ENCODE measurements at places on chromosomes 16 and 17. TPM values are rescaled to one million over a fixed set of nuclear protein-coding genes. Genes with fewer than 3 reads are reported as not detected.

The DLG4 gene
- 74.7 TPM for total RNA-seq

The CAMTA2 gene
- total RNA-seq, result 24.8 TPM

The ACAP1 gene
- total RNA-seq, result 1.1 TPM

GRCh38 chr16:81403601-81404391 lies 40.8 kb upstream of the CMIP start:
- H3K4me1 ChIP-seq, result no peaks in the 10 kb centered on the region
- peak overlapping the region; percentile 40 for H3K4me3 ChIP-seq
- H3K27ac ChIP-seq, result no peak overlapping the region
- H3K27me3 ChIP-seq, result no peaks in the 10 kb centered on the region

DNA sequence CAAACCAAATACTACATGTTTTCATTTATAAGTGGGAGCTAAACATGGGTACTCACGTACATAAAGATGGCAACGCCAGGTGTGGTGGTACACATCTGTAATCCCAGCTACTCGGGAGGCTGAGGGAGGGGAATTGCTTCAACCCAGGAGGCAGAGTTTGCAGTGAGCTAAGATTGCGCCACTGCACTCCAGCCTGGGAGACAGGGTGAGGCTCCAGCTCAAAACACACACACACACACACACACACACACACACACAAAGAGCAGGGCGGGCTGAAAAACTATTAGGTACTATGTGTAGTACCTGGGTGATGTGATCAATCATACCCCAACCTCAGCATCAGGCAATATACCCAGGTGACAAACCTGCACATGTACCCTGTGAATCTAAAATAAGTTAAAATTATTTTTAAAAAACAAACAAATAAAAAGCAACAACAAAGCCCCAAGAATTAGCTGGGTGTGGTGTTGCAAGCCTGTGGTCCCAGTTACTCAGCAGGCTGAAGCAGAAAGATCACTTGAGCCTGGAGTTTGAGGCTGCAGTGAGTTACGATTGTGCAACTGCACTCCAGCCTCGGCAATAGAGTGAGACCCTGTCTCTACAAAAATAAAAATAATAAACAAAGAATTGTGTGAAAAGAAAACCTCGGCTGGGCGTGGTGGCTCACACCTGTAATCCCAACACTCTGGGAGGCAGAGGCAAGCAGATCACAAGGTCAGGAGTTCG lies 11.9 kb upstream of the FAAP100 start:
- no peaks in the 10 kb centered on the region for H3K27me3 ChIP-seq
- H3K36me3 ChIP-seq, result peaks cover 77% of the 10 kb centered on the region
- DNase-seq, result no peak
- peaks cover 59% of the 10 kb centered on the region for H3K4me1 ChIP-seq
- H3K4me3 ChIP-seq, result no peak overlapping the region

DNA sequence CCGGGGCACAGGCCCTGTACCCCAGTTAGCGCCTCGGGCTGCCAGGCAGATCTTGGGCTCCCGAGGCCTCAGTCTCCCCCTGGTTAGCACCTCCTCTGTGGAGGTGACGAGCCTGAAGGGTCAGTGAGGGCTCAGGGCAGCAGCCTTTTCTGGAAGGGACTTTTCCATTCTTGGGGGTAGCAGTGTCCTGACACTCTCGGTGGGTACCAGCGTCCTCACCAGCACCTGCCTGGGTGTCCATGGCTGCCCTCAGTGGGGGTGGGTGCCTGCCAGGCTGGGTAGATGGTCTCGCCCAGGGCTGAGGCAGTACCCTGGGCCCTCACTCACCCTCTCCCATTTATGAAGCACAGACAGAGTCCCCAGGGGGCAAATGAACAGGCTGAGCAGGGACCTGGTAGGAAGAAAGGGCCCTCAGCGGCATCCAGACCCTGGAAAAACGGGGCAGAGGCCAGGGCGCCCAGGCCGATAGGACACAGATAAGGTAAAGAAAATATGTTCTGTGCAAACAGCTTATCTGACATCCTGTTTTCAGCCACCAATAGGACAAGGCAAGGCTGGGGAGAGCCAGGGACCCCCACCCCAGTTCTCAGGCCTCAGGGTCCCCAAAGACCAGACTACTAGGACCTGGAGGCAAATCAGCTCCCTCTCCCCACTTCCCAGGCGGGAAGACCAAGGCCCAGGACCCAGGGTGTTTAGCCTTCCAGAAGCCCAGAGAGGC lies 50.9 kb downstream of the ZFPM1 start:
- DNase-seq, result no peak
- peaks cover 6% of the 10 kb centered on the region for H3K4me1 ChIP-seq
- no peak overlapping the region for H3K4me3 ChIP-seq
- no peaks in the 10 kb centered on the region for H3K36me3 ChIP-seq
- no peak overlapping the region for H3K27ac ChIP-seq

DNA sequence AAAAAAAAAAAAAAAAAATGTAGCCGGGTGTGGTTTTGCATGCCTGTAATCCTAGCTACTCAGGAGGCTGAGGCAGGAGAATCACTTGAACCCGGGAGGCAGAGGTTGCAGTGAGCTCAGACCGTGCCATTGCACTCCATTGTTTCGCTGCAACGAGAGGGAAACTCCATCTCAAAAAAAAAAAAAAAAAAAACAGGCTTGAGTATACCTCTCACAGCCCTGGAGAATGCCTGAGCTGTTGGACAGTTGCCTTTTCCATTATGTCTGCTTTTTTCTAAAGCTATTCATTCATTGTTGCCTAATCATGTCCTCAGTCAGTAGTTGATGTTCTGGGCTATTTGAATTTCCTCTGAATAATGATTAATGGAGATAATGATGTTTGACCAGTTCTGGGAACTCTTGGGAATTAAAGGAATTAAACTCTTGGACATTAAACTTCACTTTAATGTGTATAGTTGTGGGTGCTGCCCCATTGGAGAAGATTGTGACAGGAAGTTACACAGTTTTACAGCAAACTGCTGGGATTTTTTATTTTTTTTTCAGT lies 11.8 kb downstream of the HMOX2 start:
- no peak for DNase-seq
- H3K4me1 ChIP-seq, result no peaks in the 10 kb centered on the region
- no peak overlapping the region for H3K4me3 ChIP-seq
- H3K27me3 ChIP-seq, result no peaks in the 10 kb centered on the region

DNA sequence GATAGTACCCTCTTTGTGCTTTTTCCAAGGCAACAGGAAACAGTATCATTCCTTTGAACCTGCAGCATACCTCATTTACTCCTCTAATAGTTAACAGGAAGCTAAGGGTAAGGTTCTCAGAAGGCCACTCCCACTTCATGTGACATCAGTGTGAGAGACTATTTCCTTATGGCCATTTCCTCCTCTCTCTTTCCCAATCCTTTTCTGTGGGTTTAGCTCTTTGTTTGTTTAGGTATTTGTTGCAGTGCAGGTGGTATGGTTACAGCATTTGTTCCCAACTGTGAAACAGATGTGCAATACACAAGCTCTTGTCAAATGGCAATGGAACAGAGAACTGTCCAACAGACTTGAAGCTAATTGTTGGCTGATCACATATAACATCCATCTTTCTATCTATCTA lies 14.7 kb downstream of the TMC5 start:
- no peaks in the 10 kb centered on the region for H3K4me1 ChIP-seq
- H3K4me3 ChIP-seq, result no peak overlapping the region
- H3K36me3 ChIP-seq, result no peaks in the 10 kb centered on the region
- DNase-seq, result no peak
- H3K27ac ChIP-seq, result no peak overlapping the region

DNA sequence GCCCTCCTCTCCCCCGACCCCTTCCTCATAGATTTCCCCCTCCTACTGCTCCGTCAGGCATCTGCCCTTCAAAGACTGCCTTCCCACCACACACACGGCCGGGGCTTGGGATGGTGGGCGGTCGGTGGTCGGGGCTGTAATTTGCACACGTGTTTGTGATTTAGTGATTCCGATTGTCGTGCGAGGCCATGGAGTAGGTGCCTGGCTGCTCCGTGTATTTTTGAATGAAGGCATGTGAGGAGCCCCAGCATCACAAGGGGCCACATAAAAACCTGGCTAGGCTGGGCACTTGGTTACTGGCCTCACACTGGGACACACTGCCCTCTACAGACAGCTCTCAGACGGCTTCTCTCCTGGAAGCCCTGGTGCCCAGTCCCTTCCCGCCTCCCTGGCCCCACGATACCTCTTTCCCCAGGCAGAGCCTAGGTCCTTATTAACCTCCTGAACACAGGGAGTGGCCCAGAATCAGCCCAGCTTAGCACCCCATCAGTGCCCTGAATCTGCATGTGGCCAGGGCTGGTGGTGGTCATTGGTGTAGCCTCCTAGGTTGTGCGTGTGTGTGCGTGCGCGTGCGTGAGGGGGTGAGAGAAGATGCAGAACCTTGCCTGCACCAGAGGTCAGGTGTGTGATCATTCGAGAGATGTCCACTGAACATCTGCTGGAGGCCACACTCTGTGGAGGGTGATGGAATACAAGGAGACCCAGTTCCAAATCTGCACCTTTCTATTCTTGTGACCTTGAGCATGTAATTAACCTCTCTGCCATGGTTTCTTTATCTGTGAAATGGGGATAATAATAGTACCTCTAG lies 1.3 kb upstream of the SOCS1 start:
- peak overlapping the region; percentile 72 for H3K27ac ChIP-seq
- H3K4me3 ChIP-seq, result peak overlapping the region; percentile 73
- H3K27me3 ChIP-seq, result peaks cover 16% of the 10 kb centered on the region
- H3K36me3 ChIP-seq, result no peaks in the 10 kb centered on the region

DNA sequence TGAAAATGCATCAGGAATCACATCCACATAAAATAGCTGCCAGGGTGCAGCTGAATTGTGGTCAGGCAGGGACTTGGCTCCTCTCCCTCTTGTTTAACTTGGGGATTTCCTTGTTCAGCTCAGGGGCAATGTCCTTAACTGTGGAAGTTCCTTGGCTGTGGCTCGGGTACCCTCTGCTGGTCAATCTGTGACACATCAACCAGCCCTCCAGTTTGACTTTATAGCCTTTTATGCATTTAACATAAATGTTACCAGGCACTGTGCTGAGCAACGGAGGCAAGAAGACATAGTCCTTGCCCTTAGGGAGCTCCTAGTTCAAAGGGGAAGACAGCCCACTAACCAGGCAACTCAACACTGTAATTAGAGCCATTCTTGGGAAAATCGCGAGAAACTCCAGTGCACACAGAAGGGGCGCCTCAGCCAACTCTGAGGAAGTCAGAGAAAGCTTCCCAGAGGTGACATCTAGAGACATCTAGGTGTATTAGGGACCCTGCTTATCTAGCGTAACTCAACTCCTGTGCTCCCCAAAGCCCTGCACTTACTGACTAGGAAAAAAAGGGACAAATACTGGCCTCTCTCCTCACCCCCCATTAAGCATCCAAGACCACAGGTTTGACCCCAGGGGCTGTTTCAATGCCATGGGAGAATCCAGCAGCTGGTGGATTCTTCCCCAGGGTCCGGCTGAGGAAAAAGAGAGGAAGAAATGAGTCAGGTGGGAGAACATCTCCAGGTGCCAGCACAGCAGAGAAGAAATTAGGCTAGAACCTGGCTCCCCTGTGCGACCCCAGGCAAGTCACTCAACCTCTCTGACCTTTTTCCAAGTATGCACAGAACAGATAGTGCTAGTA lies 17.3 kb upstream of the EEF2K start:
- H3K27me3 ChIP-seq, result no peaks in the 10 kb centered on the region
- no peaks in the 10 kb centered on the region for H3K36me3 ChIP-seq
- DNase-seq, result peak; percentile 87
- no peak overlapping the region for H3K27ac ChIP-seq
- peaks cover 15% of the 10 kb centered on the region for H3K4me1 ChIP-seq

DNA sequence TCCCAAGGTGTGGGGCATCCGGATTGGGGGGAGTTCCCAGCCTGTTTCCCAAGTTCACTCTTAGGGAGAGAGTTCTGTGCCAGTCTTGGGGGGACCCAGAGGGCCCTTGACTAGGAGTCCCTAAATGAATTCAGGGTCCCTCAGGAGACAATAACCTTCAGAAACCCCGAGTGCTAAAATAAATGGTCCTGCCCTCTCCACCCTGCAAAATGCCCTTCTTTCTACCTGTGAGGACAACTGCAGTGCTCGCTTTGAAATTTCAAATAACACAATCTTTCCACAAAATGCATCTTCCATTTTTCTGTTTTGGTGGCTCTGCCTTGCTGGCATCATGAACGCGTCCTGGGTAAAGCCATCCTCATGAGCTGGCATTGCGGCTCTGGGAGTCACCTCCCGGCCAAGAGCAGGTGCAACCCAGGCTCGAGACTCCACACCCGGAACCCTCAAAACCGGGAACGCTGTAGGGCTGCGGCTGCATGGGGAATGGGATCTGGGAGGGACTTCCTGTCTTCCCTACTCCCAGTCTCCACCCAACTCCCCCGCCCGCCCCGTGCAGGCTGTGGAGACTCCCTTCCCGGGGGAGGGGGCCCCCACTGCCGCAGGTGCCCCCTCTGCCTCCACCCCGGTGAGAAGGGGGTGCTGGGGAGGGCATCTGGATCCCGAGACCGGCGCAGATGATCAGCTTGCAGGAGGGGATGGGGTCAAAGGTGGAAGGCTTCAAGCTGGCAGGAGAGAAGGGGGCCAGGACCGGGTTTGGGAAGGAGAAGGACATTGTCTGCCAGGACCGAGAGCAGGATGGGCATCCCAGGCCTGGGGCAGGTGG lies at the start of gene ZNF205:
Gene ZNF205, plus strand, starts transcription at position 529 of the 823 bp plus-strand sequence. CDS start 845 bp downstream, outside the sequence.
- peak within 1 kb of the TSS; percentile 70 for H3K27ac ChIP-seq
- no peaks in the 10 kb centered on the region for H3K27me3 ChIP-seq
- DNase-seq, result peak; percentile 89
- H3K36me3 ChIP-seq, result peaks cover 5% of the 10 kb centered on the region
- H3K4me1 ChIP-seq, result peaks cover 20% of the 10 kb centered on the region

DNA sequence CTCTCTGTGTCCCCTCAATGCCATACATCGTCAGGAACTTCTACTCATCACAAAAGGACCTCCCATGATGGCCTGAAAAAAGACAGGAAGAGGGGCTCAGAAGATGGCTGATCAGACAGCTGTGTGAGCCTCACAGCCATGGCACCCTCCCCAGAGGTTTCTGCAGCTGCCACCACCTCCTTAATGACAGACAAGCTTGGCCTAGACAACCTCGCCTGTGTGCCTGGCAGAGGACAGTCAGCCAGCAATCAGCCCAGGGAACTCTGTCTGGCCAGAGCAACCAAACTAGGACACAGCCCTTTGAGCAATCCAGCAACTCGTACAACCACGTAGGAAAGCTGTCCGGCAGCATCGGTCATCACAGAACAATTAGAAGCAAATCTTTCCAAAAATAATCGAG lies 54.2 kb upstream of the MED9 start:
- no peaks in the 10 kb centered on the region for H3K36me3 ChIP-seq
- no peak overlapping the region for H3K27ac ChIP-seq
- H3K4me1 ChIP-seq, result no peaks in the 10 kb centered on the region

- no peak for DNase-seq
- no peaks in the 10 kb centered on the region for H3K4me1 ChIP-seq
- H3K27me3 ChIP-seq, result no peaks in the 10 kb centered on the region
- no peak overlapping the region for H3K27ac ChIP-seq
These were observed 19.0 kb upstream of the ADCY7 start for GRCh38 chr16:50247123-50247905.

Data from A673 (cell line).